HCT116 (cell line): ENCODE measurements at places on chromosomes 4 and X. TPM values are rescaled to one million over a fixed set of nuclear protein-coding genes. Genes with fewer than 3 reads are reported as not detected.
A peak's percentile ranks its signal among the peaks of the same experiment; 100 is the strongest.

- no peak overlapping the region for H3K4me3 ChIP-seq
- H3K4me1 ChIP-seq, result no peaks in the 10 kb centered on the region
- no peak for DNase-seq
Observed at GRCh38 chrX:13165266-13166189, 121.1 kb upstream of the FAM9C start.

GRCh38 chrX:10932842-10933440 is 178.2 kb upstream of the HCCS start:
- DNase-seq, result no peak
- no peaks in the 10 kb centered on the region for H3K36me3 ChIP-seq
- H3K4me3 ChIP-seq, result no peak overlapping the region
- no peak overlapping the region for H3K27ac ChIP-seq
- no peaks in the 10 kb centered on the region for H3K27me3 ChIP-seq
- no peaks in the 10 kb centered on the region for H3K4me1 ChIP-seq

DNA sequence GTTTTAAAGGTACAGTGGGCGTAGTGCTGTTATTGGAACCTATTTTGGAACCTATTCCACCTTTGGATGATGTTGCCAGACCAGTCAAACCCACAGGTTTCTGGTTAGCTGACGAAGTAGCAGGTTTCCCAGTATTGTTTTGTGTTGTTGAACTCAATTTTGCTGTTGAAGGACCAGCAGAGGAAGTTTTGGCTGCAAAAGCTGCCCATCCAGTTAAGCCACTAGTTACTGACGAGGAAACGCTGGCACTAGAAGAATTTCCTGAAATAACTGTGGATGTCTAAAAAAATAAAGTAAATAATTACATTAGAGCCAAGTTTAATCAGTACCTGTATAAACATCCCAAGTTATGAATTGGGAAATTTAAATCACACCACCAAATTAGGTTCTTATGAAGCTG is 25.5 kb downstream of the INTS12 start:
- no peaks in the 10 kb centered on the region for H3K27me3 ChIP-seq
- no peak for DNase-seq
- peaks cover 6% of the 10 kb centered on the region for H3K36me3 ChIP-seq
- H3K27ac ChIP-seq, result no peak overlapping the region
- no peak overlapping the region for H3K4me3 ChIP-seq

Gene POU4F2
- not detected for total RNA-seq

- no peaks in the 10 kb centered on the region for H3K4me1 ChIP-seq
- H3K27me3 ChIP-seq, result no peaks in the 10 kb centered on the region
- no peaks in the 10 kb centered on the region for H3K36me3 ChIP-seq
- no peak overlapping the region for H3K27ac ChIP-seq
- H3K4me3 ChIP-seq, result no peak overlapping the region
Observed at GRCh38 chr4:115660465-115660864, 547.0 kb upstream of the NDST4 start.

- H3K4me3 ChIP-seq, result no peak overlapping the region
- no peak overlapping the region for H3K27ac ChIP-seq
- DNase-seq, result no peak
Observed at GRCh38 chrX:152658302-152658701, 20.6 kb downstream of the GABRQ start.

DNA sequence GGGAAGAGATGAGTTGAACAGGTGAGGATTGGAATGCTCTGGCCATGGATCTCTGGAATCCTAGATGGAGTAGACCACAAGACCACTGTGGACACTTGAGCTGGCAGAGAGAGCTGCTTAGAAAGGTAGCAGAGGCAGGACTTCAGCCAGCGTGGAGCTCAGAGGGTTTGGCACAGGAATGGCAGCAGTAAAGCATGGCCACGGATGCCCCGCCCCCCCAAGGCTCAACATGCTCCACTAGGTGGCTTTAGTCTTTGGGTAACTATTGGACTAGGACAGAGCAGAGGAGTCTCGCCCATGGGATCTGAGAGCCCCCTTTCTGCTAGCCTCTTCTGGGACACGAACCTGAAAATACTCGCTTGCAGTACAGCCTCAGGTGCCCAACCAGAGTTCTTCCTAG is 150.1 kb upstream of the NEIL3 start:
- no peak for DNase-seq
- no peaks in the 10 kb centered on the region for H3K27me3 ChIP-seq
- H3K4me3 ChIP-seq, result no peak overlapping the region
- no peak overlapping the region for H3K27ac ChIP-seq
- H3K36me3 ChIP-seq, result no peaks in the 10 kb centered on the region
- no peaks in the 10 kb centered on the region for H3K4me1 ChIP-seq

Gene WAS
- total RNA-seq, result 0.84 TPM

Gene ENPEP
- total RNA-seq, result 4.5 TPM

DNA sequence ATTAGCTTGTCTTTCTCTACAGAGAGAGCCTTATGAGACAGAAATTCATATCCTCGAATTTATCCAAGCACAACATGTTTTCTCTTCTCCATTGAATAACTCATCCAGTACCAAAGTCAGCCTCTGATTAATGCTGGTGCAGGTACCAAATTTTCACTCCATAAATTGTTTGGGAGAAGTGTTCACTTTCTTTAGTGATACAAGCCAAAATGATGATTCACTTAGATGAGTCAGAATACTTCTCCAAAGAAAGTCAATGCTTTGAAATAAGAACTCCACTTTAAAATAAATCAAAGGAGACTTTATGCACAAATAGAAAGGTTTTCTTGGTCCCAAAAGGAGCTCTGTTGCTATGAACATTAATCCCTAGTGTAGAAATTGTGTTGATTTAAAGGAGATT is 60.2 kb downstream of the MAOB start:
- no peak overlapping the region for H3K27ac ChIP-seq
- H3K36me3 ChIP-seq, result no peaks in the 10 kb centered on the region
- no peaks in the 10 kb centered on the region for H3K27me3 ChIP-seq
- peaks cover 4% of the 10 kb centered on the region for H3K4me1 ChIP-seq
- peak; percentile 4 for DNase-seq
